Stimulated activated CD4-positive, alpha-beta T cell treated with anti-CD3 and anti-CD28 coated beads, Interleukin-12 subunit alpha, Interleukin-12 subunit beta, amount 100 ng/mL, for 4 hours (primary cell): ENCODE measurements at places on chromosomes 4 and X.
A peak's percentile ranks its signal among the peaks of the same experiment; 100 is the strongest.

GRCh38 chrX:40013266-40014195, 84.2 kb downstream of the BCOR start:
- DNase-seq: peak; percentile 32

DNA sequence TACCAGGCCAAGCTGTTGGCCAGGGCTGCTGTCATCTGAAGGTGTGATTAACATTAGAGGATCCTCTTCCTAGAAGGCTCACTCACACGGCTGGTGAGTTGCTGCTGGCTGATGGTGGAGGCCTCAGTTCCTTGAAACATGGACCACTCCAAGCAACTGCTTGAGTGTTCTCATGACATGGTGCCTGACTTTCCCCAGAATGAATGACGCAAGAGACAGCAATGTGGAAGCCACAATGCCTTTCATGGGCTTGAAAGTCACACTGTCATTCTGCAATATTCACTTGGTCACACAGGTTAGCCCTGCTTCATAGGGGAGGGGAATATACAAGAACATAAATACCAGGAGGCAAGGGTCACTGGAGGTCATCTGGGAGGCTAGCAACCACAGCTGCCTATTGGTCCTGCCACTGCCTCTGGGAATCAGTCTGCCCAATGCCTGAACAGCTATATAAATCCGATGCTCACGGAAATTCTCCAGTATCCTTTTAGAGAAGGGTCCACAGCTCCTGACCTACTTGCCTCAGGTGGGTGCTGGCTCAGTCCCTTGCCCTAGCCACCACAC, 97.1 kb upstream of the MAML3 start:
- DNase-seq: no peak

GRCh38 chr4:88697588-88698329, at the start of gene NAP1L5:
TSS of gene NAP1L5 (minus strand) at chr4:88697829. CDS start at chr4:88697754, 75 bp downstream.
- peak; percentile 55 for DNase-seq

GRCh38 chr4:125432078-125432477, 117.3 kb downstream of the FAT4 start:
- DNase-seq: no peak
